Mesendoderm (in vitro differentiated cells): ENCODE measurements at places on chromosomes 3 and 15.

GRCh38 chr3:122989856-122990575 lies 37.5 kb downstream of the SEMA5B start:
- no peak for DNase-seq
- H3K27ac ChIP-seq = no peak overlapping the region
- peaks cover 23% of the 10 kb centered on the region for H3K4me1 ChIP-seq
- no peak overlapping the region for H3K4me3 ChIP-seq

DNA sequence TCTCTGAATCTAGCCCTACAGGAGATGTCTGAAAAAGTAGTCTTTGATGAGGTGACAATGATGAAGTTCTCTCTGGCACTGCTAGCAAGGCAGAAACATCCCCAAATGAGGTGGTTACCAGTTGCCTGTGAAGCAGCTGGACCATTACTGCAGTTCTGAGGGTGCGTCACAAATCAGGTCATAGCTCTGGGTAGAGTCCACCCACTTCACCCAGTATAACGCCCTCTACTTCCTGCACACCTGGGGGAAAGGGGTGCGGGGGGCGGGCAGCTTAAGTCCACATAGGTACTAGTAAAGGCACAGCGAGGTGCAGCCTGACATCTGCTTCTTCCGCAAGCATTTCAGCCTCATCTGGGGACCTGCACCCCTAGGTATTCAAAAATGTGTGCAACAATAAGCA lies 13.4 kb upstream of the SATB1 start:
- no peaks in the 10 kb centered on the region for H3K36me3 ChIP-seq
- H3K27me3 ChIP-seq = no peaks in the 10 kb centered on the region
- H3K27ac ChIP-seq = no peak overlapping the region
- DNase-seq = no peak

- H3K4me3 ChIP-seq = peak overlapping the region; percentile 96
Observed at GRCh38 chr3:50237754-50238548, 1.9 kb downstream of the GNAI2 start.

- no peak overlapping the region for H3K27ac ChIP-seq
- no peaks in the 10 kb centered on the region for H3K27me3 ChIP-seq
- no peaks in the 10 kb centered on the region for H3K36me3 ChIP-seq
- no peak overlapping the region for H3K4me3 ChIP-seq
- peak; percentile 6 for DNase-seq
Observed at GRCh38 chr3:62863648-62864047, 11.6 kb downstream of the CADPS start.

GRCh38 chr15:30921781-30922479 lies 18.2 kb downstream of the FAN1 start:
- DNase-seq = no peak
- H3K27me3 ChIP-seq = no peaks in the 10 kb centered on the region
- peak overlapping the region; percentile 58 for H3K27ac ChIP-seq
- H3K4me3 ChIP-seq = no peak overlapping the region

GRCh38 chr3:151214459-151214858 lies 11.4 kb upstream of the GPR171 start:
- peak; percentile 60 for DNase-seq
- no peaks in the 10 kb centered on the region for H3K36me3 ChIP-seq
- no peak overlapping the region for H3K27ac ChIP-seq
- no peaks in the 10 kb centered on the region for H3K27me3 ChIP-seq
- no peak overlapping the region for H3K4me3 ChIP-seq

DNA sequence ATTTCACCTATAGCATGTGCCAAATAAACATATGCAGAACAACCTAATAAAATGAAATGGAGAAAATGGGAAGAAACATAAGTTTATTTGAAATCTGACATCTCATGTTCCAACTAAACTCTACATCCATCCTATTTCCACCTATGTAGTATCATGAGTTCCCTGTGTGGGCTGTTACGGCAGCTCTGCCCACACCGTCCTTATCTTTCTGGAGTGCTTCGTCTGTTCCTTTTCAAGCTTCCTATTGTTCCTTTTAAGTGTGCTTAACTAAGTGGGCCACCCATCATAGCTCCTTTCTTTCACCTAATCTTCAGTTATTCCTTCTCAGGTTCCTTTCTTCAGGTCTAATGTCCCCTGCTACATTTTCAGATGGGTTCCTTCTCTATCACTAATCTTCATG lies 17.3 kb downstream of the RYR3 start:
- H3K27ac ChIP-seq = no peak overlapping the region
- no peaks in the 10 kb centered on the region for H3K36me3 ChIP-seq
- H3K4me1 ChIP-seq = no peaks in the 10 kb centered on the region
- H3K4me3 ChIP-seq = no peak overlapping the region
- peak; percentile 10 for DNase-seq

GRCh38 chr15:64455961-64456371 lies 4.4 kb upstream of the ZNF609 start:
- no peak for DNase-seq
- peaks cover 7% of the 10 kb centered on the region for H3K4me1 ChIP-seq
- no peak overlapping the region for H3K4me3 ChIP-seq

DNA sequence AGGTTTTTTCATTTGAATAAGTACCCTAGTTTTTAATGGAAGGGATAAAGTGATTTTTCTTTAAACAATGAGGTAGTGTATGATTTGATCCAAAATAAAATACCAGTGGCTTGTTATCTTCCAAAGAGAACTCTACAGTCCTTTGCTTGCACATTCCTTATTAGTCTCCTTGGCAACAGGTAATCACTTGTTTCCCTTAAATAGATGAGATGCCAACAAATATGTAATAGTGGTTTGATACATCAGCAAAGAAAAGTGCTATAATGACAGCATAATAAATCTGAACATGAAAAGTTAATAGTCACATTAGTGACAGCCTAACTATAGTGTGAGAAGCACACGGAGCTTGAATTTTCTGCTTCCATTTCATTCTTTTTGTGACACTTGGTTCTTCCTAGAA lies 360.2 kb downstream of the ZNF385D start:
- DNase-seq = peak; percentile 50
- no peaks in the 10 kb centered on the region for H3K4me1 ChIP-seq
- no peak overlapping the region for H3K4me3 ChIP-seq
- no peak overlapping the region for H3K27ac ChIP-seq

- no peak overlapping the region for H3K4me3 ChIP-seq
- peak; percentile 4 for DNase-seq
- H3K4me1 ChIP-seq = no peaks in the 10 kb centered on the region
- no peaks in the 10 kb centered on the region for H3K27me3 ChIP-seq
- H3K27ac ChIP-seq = no peak overlapping the region
- H3K36me3 ChIP-seq = no peaks in the 10 kb centered on the region
Observed at GRCh38 chr3:1103525-1103924, 10.7 kb downstream of the CNTN6 start.

DNA sequence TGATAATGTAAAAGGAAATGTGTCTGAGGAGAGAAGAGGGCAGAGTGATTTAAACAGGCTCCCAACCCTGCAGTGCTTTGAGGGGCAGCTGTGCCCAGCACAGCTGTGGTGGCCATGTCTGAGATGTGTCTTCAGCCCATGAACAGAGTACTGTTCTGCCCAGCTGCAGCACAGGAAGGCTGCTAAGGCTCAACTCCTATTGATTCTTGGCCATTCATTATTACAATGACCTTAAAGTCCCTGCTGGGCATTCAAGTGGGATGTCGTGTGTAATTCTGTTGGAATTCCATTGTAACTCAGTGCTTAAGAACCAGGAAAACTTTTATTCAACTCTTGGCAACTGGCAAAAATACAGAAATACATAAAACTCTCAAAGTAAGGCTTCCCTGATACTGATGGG lies 229.3 kb downstream of the MCTP2 start:
- no peaks in the 10 kb centered on the region for H3K36me3 ChIP-seq
- no peak overlapping the region for H3K4me3 ChIP-seq
- H3K27me3 ChIP-seq = no peaks in the 10 kb centered on the region
- DNase-seq = no peak
- H3K4me1 ChIP-seq = no peaks in the 10 kb centered on the region

DNA sequence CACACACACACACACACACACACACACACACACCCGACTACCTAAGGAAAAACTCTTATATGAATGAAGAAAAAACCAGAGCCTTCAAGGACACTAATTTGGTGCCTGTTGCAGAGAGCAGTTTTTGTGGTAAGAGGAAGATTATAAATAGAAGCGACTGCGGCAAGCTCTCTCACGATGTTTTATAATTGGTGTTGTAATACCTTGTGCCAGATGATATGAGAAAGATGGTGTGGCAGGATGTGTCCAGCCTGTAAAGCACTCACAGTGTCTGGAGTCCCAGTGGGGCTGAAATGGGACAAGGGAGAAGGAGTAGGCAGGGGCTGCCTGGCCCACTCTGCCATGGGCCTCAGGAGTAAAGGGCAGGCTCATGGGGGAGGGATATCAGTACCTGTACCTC lies 839.9 kb downstream of the AGBL1 start:
- no peak overlapping the region for H3K27ac ChIP-seq
- no peak overlapping the region for H3K4me3 ChIP-seq
- no peaks in the 10 kb centered on the region for H3K36me3 ChIP-seq
- H3K4me1 ChIP-seq = no peaks in the 10 kb centered on the region

- no peak overlapping the region for H3K27ac ChIP-seq
- no peak for DNase-seq
- H3K27me3 ChIP-seq = no peaks in the 10 kb centered on the region
- H3K36me3 ChIP-seq = no peaks in the 10 kb centered on the region
- H3K4me1 ChIP-seq = no peaks in the 10 kb centered on the region
Observed at GRCh38 chr15:93291380-93291779, 202.4 kb upstream of the RGMA start.

DNA sequence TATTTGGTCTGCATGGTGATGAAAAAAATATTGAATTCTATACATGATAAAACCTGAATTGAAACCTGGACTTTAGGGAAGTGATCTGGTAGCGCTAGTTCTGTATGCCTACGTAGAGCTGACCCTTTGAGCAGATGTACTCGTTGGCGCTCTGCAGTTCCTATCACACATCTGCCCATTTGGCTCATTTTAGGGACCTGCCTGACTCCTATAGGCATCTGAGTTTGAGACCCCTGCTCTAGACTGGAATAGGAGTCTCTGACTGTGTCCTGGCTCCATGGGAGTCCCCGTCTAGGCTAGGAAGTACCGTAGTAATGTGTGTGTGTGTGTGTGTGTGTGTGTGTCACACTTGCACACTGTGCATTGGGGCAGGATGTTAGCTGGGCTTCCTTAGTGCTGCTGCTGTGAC lies 21.2 kb downstream of the STARD5 start:
- no peaks in the 10 kb centered on the region for H3K4me1 ChIP-seq
- DNase-seq = no peak
- H3K27ac ChIP-seq = no peak overlapping the region
- H3K27me3 ChIP-seq = no peaks in the 10 kb centered on the region
- no peak overlapping the region for H3K4me3 ChIP-seq

DNA sequence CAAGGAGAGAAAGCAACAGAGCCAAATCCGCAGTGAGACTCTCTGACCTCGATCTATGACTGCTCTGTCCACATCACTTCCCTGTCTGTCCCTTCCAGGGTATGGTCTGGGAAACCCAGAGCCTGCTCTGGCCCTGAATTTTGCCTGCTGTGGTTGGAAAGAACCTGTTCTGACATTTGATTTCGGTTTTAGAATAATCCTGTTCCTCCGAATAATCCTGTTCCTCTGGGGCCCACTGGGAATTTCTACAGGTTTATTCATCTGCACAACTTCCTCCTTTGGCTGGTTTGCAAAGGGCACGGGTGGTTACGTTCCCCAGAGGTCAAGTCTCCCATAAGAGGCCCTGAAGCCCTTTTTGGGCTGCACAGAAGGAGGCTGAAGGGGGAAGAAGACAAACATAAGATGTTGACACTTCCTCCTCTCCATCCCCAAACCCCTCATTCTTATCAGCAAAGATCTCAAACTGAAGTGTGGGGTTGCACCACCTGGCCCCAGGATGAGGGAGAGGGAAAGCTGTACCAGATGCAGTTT lies 10.6 kb downstream of the LAMP3 start:
- no peaks in the 10 kb centered on the region for H3K4me1 ChIP-seq
- no peaks in the 10 kb centered on the region for H3K36me3 ChIP-seq
- H3K27me3 ChIP-seq = no peaks in the 10 kb centered on the region

DNA sequence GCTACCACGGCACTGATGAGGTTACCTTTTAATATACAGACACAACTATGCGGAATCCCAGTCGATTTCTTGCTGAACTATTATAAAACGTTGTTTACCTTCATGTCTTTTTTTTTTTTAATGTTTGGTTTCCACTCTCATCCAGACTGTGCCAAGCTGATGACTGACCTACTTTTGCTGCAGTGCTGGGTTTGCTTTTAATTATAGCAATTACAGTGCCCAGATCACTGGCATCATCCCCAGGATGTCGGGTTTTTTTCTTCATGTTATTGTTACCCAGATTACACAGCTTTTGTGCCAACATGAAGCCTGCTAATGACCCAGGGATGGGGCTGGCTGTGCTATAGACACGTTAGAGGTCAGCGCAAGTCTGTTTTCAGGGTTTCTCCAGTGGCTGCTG lies 294.0 kb upstream of the ATP10A start:
- no peak for DNase-seq
- H3K4me1 ChIP-seq = no peaks in the 10 kb centered on the region
- no peaks in the 10 kb centered on the region for H3K27me3 ChIP-seq
- H3K27ac ChIP-seq = no peak overlapping the region
- no peak overlapping the region for H3K4me3 ChIP-seq
